ENCODE measurements at places on chromosomes 1 and 21.

- DNase-seq = no peak
These were observed 199.0 kb downstream of the USH2A start for GRCh38 chr1:216224233-216224632.

DNA sequence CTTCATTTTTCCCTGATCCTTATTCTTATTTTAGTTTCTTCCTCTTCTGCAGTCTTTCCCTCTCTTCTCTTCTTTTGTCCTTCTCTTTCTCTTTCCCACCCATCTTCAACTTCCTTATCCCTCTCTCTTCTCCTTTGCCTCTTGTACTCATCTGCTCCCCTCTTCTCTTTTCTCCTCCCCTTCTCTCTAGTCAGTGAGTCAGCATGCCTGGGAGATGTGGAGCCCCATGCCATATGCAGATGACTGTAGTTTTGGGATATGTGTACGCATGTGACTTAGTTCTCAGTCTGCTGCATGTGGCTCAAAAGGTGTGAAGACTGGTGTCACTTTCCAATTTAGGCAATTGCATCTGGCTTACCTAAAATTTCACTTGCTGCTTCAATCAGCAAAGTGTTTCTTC, 10.4 kb downstream of the DNAJC6 start:
- DNase-seq = no peak

GRCh38 chr1:21131200-21131599, 45.5 kb downstream of the EIF4G3 start:
- no peak for DNase-seq

DNA sequence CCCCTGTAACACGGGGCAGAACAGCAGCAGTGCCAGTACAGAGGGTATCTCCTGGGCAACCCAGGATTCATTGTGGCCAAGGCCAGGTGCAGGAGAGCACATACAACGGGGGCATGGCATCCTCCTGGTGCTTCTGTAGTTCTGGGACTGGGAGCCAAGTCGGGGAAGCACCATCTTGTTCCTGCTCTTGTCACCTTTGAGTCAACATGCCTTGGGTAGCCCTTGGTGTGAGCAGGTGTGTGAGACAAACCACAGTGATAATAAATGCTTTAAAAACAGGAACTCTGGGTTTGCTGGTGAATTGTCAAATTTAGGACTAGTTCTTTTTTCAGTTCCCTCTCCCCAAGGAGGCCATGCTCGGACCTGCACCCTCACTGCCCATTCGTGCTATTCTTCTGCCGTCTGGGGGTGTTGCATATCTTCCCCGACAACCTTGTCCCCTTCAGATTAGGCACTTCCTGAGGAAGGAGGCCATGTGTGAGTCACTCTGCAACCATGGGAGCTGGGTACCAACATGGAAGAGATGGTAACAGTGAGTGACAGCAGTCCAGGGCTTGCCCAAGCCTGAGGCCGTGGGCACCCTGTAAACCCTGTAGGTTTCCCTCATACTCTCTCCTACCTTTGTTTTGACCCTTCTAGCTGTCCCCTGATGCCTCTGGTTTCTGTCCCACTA, 150.2 kb downstream of the GRIK3 start:
- DNase-seq = no peak

DNA sequence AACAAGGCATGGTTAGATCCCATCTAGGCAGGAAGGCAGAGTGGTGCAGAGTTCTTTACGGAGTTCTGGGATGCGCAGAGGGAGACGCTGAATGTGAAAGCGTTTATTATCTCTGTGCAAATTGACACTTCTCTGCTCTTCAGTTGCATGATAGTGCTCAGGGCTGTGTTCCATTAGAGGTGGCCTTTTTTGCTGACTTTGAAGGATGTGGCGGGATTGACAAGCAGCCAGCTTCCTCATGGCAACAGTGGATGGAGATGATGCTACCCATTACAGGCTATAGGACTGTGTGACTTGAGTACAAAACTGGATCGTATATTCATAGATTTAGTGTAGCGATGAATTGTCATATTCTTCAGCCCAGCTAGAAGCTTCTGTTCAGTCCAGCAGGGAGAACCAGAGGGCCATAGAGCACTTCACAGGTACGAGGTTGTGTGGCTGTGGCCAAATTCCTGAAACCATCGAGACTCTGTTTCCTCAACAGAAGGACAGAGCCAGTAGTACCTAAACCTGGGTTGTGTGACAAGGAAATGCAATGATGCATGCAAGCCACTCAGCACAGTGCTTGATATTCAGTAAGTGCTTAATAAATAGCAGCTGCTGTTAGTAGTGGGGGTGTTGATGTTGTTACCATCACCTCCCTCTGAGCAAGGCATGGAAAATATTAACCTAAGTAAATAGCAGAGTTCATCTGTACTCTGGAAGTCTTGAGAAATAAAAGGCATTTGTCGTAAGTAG, 430.0 kb upstream of the KAZN start:
- no peak for DNase-seq

Data from CD4-positive, alpha-beta T cell (primary cell).